COLO829 (cell line): ENCODE measurements at places on chromosomes 4 and X.

DNA sequence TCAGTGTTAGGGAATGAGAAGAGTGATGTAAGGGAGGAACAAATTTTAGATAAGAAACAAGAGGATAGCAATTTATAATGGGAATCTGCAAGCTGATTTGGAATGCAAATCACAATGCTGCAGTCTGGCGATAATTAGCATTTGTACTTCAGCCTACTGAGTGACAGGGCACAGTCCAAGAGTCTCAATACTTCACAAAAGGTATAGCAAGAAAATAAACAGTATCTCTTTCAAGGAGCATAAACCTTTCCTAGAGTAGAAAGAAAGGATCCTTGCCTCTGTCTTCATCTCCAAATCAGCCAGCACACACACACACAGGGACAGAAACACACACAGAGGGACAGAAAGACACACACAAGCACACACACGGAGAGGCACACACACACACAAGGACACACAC, 1.1 kb upstream of the GPM6A start:
- no peak for DNase-seq

GRCh38 chrX:28854637-28855036, 267.4 kb downstream of the IL1RAPL1 start:
- peak; percentile 9 for DNase-seq

DNA sequence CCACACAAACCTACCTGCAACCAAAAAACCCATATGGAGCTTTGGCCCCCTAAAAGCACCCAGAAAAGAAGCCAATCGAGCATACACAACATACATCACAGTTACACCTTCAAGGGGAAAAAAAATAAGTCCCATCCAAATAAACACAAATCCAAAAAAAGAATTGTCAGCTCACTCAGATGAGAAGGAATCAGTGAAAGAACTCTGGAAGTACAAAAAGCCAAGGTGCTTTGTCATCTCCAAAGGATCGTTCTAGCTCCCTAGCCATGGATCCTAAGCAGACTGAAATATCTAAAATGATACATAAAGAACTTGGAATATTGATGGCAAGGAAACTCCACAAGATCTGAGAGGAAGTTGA, 119.2 kb downstream of the NEK1 start:
- no peak for DNase-seq

DNA sequence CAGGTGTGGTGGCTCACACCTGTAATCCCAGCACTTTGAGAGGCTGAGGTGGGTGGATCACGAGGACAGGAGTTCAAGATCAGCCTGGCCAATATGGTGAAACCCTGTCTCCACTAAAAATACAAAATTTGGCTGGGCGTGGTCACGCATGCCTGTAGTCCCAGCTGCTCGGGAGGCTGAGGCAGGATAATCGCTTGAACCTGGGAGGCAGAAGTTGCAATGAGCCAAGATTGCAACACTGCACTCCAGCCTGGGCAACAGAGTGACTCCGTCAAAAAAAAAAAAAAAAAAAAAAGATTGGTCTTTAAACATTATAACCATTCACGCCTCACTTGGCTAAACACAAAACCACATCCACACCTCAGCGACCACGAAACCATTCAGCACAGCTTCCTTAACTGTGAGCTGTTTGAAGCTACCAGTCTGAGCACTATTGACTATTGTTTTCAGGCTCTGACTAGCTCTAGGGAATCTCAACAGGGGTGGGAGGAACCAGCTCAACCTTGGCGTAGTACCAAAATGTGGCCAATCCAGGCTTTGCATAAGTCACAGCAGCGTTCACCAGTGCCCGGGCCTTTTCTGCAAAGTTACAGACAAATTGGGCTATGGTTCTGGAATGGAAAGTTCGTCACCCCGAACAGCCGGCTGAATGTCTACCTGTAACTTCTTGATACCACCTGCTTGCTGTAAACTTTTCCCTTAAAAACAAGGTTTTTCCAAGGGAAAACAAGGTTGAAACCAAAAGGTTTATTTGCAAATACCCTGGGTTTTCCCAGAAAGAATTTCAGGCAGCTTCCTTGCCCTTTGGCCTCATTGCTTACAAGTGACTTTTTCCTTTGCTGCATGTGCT, 73.6 kb upstream of the DHX15 start:
- peak; percentile 67 for DNase-seq
